ENCODE measurements at places on chromosomes 4 and X. TPM values are rescaled to one million over a fixed set of nuclear protein-coding genes. Genes with fewer than 3 reads are reported as not detected.
A peak's percentile ranks its signal among the peaks of the same experiment; 100 is the strongest.

Gene MGAT4D
- total RNA-seq: not detected

Gene TMSB15A
- 2.1 TPM for total RNA-seq

Gene DCX
- not detected for total RNA-seq

Gene CENPI
- total RNA-seq: 3.5 TPM

Gene EGF
- total RNA-seq: 4.3 TPM

Gene PNMA3
- total RNA-seq: 0.12 TPM

Gene SH3D19
- total RNA-seq: 84.6 TPM

Gene ETDA
- not detected for total RNA-seq

Gene TLR6
- 6.6 TPM for total RNA-seq

DNA sequence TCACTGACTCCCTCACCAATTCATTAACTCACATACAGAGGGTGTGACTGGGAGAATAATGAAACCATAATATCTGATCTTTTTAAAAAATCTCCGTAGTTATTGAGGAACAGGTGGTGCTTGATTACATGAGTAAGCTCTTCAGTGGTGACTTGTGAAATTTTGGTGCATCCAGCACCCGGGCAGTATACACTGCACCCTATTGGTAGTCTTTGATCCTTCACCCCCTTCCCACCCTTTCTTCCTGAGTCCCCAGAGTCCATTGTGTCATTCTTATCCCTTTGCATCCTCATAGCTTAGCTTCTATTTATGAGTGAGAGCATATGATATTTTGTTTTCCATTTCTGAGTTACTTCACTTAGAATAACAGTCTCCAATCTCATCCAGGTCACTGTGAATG, 1143.8 kb downstream of the PCDH19 start:
- no peak overlapping the region for H3K27ac ChIP-seq
- H3K4me1 ChIP-seq: no peaks in the 10 kb centered on the region
- no peak for DNase-seq
- H3K36me3 ChIP-seq: no peaks in the 10 kb centered on the region

GRCh38 chrX:100662796-100663195, 18.8 kb downstream of the SRPX2 start:
- H3K36me3 ChIP-seq: no peaks in the 10 kb centered on the region
- H3K4me3 ChIP-seq: no peak overlapping the region
- H3K4me1 ChIP-seq: no peaks in the 10 kb centered on the region
- DNase-seq: no peak
- H3K27ac ChIP-seq: no peak overlapping the region
- no peaks in the 10 kb centered on the region for H3K27me3 ChIP-seq

GRCh38 chr4:157655096-157655809, 434.7 kb downstream of the GRIA2 start:
- no peak overlapping the region for H3K4me3 ChIP-seq
- no peak overlapping the region for H3K27ac ChIP-seq
- H3K27me3 ChIP-seq: no peaks in the 10 kb centered on the region

DNA sequence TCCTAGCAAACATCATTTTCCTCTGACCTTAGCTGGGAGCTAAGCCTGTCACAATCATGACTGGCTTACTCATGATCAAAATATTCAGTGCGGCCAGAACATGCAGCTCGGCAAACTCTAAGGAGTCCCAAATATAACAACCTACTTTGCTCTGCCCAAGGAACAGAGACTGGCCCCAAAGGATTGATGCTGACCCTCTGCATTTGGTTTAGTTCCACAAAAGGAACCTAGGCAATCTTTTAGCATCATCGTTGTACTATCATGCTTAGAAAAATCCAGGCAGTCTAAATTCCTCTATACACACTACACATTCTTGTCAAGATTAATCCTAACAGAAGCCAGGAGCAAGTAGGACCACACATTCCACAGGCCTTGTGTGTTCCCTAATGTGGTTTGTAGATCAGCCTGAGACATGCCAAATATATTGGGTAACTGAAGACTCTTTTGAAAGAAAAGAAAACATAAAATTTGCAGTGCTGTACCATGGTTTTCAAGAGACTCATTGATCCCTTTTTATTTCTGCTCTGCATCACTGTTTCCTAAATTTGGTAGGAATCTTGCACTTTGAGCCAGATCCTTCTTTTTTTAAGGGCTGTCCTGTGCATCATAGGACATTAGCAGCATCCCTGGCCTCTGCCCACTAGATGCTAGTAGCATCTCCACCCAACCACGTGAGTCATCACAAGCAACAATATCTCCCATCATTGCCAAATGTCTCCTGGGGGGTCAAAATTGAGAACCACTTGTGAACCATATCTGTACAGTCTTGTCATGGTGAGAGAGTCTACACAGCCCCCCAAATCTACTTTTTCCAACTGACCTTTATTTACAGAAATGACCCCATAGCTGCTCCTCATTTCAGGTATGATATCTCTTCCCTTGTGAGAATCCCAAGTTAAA, 17.6 kb upstream of the CC2D2A start:
- no peak for DNase-seq
- H3K4me1 ChIP-seq: peaks cover 27% of the 10 kb centered on the region
- H3K27me3 ChIP-seq: no peaks in the 10 kb centered on the region
- no peak overlapping the region for H3K27ac ChIP-seq
- H3K36me3 ChIP-seq: no peaks in the 10 kb centered on the region
- no peak overlapping the region for H3K4me3 ChIP-seq

- no peaks in the 10 kb centered on the region for H3K36me3 ChIP-seq
- no peaks in the 10 kb centered on the region for H3K27me3 ChIP-seq
- peak overlapping the region; percentile 82 for H3K4me3 ChIP-seq
- H3K4me1 ChIP-seq: peaks cover 19% of the 10 kb centered on the region
- DNase-seq: no peak
Measured at GRCh38 chr4:16225167-16225862, 956 bp downstream of the TAPT1 start.

- H3K36me3 ChIP-seq: no peaks in the 10 kb centered on the region
- peaks cover 4% of the 10 kb centered on the region for H3K27me3 ChIP-seq
- peak within 1 kb of the TSS; percentile 95 for H3K27ac ChIP-seq
Measured at GRCh38 chrX:132219343-132219768, at the start of gene RAP2C. Gene RAP2C (minus strand): TSS chrX:132219447. CDS start chrX:132217268, 2,179 bp downstream.

GRCh38 chrX:106177106-106177981, 9.2 kb downstream of the PWWP3B start:
- no peak overlapping the region for H3K4me3 ChIP-seq
- H3K27ac ChIP-seq: no peak overlapping the region
- peak; percentile 28 for DNase-seq

DNA sequence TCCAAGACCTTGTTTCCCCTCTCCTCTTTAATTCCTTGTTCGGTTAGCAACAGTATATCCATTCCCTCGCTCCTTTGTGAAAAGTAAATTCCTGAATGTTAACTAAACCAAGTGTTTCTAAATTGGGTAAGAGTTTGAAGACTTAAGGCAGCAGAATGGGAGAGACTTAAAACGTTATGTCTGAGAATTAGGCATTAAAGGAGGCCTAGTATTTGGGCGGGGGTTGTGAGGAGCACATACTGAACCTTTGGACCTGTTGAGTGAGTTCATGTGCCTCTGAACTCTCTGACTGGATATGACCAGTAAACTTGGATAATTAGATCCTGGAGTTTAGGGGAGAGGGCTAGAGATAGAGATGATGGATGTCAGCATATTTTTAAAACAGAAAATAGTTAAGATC, 1.2 kb downstream of the MSMO1 start:
- no peaks in the 10 kb centered on the region for H3K36me3 ChIP-seq
- peak overlapping the region; percentile 87 for H3K27ac ChIP-seq
- H3K27me3 ChIP-seq: no peaks in the 10 kb centered on the region
- H3K4me1 ChIP-seq: peaks cover 53% of the 10 kb centered on the region
- DNase-seq: no peak
- H3K4me3 ChIP-seq: peak overlapping the region; percentile 85

- H3K4me3 ChIP-seq: no peak overlapping the region
- DNase-seq: no peak
- H3K36me3 ChIP-seq: no peaks in the 10 kb centered on the region
- no peaks in the 10 kb centered on the region for H3K4me1 ChIP-seq
- no peak overlapping the region for H3K27ac ChIP-seq
Measured at GRCh38 chr4:38189445-38189844, 229.2 kb downstream of the PTTG2 start.

- no peak for DNase-seq
- H3K27ac ChIP-seq: no peak overlapping the region
- no peaks in the 10 kb centered on the region for H3K36me3 ChIP-seq
- no peak overlapping the region for H3K4me3 ChIP-seq
- H3K4me1 ChIP-seq: peaks cover 24% of the 10 kb centered on the region
- no peaks in the 10 kb centered on the region for H3K27me3 ChIP-seq
Measured at GRCh38 chr4:138999666-139000065, 15.9 kb upstream of the NOCT start.

- no peak overlapping the region for H3K27ac ChIP-seq
- H3K4me3 ChIP-seq: no peak overlapping the region
- H3K27me3 ChIP-seq: no peaks in the 10 kb centered on the region
- DNase-seq: no peak
- no peaks in the 10 kb centered on the region for H3K4me1 ChIP-seq
- no peaks in the 10 kb centered on the region for H3K36me3 ChIP-seq
Measured at GRCh38 chr4:99803566-99804101, 13.0 kb upstream of the DAPP1 start.

- no peaks in the 10 kb centered on the region for H3K36me3 ChIP-seq
- H3K4me3 ChIP-seq: no peak overlapping the region
- H3K4me1 ChIP-seq: no peaks in the 10 kb centered on the region
- no peak for DNase-seq
- no peak overlapping the region for H3K27ac ChIP-seq
Measured at GRCh38 chrX:151174581-151175282, 1.7 kb upstream of the GPR50 start.

DNA sequence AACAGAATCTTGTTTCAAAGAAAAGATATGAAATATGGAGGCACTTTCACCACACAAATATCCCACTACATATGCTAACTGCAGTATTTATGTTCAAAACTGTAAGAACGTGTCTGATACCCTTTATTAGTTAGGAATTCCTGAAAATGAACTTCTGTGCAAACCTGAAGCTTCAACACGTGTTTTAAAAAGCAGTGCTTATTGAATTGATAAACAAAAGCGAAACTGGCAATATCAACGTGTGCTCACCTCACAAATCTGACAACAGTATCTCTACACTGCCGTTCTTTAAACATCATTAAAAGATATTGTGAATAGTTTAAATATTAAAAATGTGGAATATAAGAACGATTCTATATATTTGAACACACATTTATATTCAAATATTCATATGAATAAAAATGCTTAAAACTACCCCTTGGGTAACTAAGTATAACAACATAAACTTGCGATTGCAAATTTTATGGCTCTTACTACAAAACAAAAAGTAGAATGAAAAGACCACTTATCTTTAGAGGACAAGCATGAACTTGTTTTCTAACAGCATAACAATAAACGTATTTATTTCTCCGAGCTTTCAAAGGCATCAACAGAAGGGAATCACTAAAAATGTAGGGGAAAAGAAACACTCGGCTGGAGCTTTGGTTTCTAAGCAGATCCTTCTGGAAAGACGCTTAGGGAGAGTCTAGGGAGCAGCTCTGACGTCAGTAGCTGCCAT, at the start of gene LRP2BP:
Gene LRP2BP, minus strand, starts transcription at position 687 of the 718 bp plus-strand sequence. CDS start 17,738 bp downstream, outside the sequence.
- H3K27me3 ChIP-seq: no peaks in the 10 kb centered on the region
- DNase-seq: peak; percentile 22
- peaks cover 7% of the 10 kb centered on the region for H3K4me1 ChIP-seq
- no peaks in the 10 kb centered on the region for H3K36me3 ChIP-seq
- peak within 1 kb of the TSS; percentile 89 for H3K4me3 ChIP-seq
- H3K27ac ChIP-seq: peak within 1 kb of the TSS; percentile 98

DNA sequence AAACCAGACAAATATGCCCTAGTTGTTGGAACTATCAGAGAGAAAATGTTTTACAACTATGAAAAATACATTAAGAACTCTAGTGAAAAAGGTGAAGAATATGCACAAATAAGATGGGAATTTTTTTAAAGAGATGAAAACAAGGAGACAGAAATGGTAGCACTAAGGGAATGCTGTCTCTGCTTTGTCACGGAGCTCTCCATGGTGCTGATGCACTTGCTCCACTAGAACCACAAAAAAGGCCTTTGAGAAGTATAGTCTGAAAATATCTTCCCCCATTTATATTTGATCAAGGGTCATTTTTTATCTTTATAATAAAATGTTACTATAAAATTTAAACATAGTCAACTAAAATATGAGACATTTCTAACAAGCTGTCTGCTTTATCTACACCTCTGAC, 1655.5 kb upstream of the AGA start:
- H3K36me3 ChIP-seq: no peaks in the 10 kb centered on the region
- no peaks in the 10 kb centered on the region for H3K27me3 ChIP-seq
- H3K4me1 ChIP-seq: no peaks in the 10 kb centered on the region
- H3K4me3 ChIP-seq: no peak overlapping the region
- DNase-seq: no peak

- no peak for DNase-seq
- no peak overlapping the region for H3K27ac ChIP-seq
Measured at GRCh38 chr4:122836941-122837340, 10.3 kb downstream of the FGF2 start.

GRCh38 chr4:74428276-74428675, 16.7 kb upstream of the AREG start:
- H3K4me3 ChIP-seq: no peak overlapping the region
- peaks cover 2% of the 10 kb centered on the region for H3K4me1 ChIP-seq
- H3K27ac ChIP-seq: no peak overlapping the region
- H3K27me3 ChIP-seq: no peaks in the 10 kb centered on the region
- H3K36me3 ChIP-seq: no peaks in the 10 kb centered on the region

DNA sequence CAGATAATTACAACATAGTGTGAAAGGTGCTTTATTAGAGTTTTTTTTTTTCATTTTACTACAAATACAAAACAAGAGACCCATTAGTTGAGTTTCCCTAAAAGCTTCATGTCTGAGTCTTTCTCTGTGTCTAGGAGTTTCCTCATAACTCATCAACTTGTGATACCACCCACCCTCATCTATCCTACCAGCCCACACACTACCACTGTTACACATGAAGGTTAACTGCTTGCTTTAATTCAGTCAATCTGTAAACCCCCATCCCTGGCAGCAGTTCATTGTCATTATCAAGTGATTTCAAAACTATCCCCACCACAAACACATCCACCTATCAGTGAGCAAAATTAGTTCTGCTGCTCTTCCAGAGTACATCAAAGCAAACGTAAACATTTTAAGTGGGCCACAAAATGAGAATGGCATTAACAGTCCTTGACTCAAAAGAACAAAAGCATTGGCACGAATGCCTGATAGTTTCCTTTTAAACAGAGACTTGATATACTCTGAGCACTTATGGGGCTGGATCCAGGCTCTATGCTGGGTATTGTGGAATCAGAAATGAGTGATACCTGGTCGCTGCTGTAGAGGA, 331.6 kb upstream of the FAM241A start:
- no peaks in the 10 kb centered on the region for H3K36me3 ChIP-seq
- no peak for DNase-seq
- no peak overlapping the region for H3K27ac ChIP-seq
- H3K4me3 ChIP-seq: no peak overlapping the region

DNA sequence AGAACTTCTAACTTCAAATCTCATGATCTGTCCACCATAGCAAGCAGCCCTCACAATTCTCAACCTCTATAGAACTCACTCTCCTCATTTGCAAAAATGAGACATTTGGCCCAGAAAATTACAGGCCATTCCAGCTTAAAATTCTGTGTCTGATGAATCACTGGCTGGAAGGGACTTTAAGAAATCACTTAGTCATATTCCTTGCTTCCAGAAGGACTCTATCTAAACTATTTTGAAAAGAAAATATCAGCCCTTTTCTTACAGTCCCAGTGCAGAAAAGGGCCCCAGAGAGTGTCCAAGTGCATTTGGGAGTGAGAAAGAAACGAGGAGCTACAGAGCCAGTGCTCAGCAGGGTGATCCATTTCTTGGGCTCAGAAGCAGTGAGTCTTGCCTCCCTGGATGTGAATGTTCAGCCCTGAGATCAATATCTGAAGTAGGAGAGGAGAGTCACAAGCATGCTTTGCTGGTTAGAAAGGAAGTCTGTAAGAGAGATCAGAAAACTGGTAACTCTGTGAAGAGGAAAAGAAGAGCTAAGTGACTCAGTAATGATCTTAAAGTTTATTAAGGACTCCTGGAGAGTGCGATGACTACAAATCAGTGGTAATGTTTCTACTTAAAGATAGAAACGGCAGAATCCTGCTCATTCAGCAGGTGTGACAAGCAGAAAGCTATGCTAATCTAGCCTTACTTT, 139.8 kb downstream of the PALLD start:
- peak overlapping the region; percentile 80 for H3K27ac ChIP-seq
- H3K4me1 ChIP-seq: peaks cover 8% of the 10 kb centered on the region
- no peak for DNase-seq

All from left lung (tissue), 14 donors.